CD4-positive, alpha-beta T cell treated with Interleukin-2 at 100 ng/mL for 4 hours (primary cell): ENCODE measurements at places on chromosomes 11 and 22.

DNA sequence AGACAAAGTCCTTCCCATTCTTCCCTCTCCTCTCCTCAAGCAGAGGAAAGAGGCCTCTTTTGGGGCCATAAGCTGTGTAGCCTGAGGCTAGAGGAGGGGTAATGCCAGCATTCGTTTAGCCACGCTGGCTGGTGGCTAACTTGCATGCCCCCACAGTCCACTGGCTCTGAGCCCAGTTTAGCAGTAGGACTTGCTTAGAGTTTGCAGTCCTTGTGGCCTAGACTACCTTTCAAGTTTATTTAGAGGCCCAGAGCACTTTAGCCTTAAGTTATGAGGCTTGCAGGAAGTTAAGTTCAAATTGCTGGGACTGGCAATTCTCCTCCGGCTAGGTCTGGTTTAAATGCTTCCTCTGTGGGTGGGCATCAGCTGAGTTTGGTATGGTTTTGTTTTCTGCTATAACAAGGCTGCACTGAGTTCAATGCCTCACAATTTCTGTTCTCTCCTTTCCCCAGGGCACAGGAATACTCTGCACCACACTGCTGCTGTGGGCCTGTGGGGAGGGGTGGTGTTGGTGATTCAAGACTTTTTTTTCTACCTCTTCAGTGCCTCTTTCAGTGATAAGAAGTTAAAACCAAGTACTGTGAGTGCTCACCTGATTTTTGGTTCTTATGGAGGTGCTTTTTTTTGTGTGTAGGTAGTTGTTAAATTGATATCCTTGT lies 281.0 kb upstream of the C11orf87 start:
- DNase-seq: no peak

DNA sequence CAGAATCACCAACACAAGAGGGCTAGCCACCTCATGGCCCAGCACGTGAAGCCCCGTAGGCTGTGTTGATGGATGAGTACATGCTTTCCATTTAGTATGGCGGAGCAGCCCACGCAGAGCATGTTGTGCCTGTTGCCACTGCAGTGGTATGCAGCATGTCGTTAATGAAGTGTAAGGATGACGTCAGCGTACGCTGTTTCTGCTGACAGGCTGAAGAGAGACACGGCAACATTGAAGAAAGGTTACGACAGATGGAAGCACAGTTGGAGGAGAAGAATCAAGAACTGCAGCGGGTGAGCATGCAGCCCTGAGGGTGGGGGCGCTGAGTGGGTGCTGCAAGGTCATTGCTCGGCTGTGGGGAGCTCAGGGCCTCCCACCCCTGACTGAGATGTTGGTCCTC lies 62.8 kb downstream of the PPFIA1 start:
- DNase-seq: no peak

GRCh38 chr11:46639197-46639839 lies 22.0 kb downstream of the ATG13 start:
- DNase-seq: no peak

DNA sequence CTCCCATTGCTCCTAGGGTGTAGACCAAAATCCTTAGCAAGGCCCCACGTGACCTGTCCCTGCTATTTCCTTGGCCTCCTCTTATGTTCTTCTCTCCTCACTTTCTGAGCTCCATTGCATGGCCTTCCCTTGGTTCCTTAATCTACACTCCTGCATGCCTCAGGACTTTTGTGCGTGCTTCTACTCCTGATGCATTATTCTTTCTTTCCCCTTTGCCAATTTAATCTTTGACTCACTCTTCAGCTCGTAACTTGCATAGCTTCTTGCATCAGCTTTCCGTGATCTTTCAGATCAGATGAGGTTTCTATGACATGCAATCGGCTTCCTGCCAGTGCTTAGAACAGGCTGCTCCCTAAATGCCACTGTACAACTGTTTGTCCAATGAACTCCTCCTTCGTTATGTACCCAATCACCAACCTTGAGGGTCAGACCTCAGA lies 261.6 kb upstream of the CADM1 start:
- no peak for DNase-seq

- DNase-seq: no peak
These were observed 15.5 kb downstream of the TSKU start for GRCh38 chr11:76798671-76799065.

DNA sequence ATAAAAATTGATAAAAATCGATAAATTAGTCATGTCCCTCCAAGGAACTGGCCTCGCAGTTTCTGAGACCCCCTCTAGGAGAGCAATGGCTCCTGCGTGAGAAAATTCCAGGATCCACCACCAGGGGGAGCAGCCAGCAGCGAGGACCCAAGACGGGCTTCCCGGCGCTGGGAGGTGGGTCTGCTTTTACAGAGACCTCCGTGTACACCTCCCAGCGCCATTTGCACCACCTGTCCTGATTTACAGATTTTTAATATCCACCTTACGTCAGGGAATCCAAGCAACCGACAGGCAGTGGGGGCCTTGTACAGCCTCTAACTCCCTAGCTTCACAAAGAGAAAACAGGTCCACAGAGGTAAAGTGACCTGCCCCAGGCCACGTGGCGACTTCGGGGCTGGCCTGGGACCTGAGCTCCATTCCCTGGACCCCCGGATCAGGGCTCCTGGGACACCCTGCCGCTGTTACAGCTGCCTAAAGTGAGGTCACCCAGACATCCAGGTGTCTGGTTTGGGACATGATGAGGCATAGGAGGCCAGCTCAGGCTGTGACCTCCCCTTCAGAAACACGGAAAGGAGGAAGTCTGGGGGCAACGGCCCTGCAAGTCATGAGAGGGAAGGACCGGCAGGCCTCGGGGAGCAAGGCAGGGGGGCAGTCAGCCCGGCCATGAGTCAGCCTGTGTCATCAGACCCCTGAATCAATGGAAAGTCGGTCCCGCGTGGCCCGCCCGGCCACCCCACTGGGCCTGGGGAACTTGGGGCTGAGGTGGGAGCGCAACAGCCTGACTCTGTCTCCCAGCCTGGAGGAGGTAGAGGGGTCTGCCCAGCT lies 3.5 kb downstream of the OSM start:
- DNase-seq: peak; percentile 78

DNA sequence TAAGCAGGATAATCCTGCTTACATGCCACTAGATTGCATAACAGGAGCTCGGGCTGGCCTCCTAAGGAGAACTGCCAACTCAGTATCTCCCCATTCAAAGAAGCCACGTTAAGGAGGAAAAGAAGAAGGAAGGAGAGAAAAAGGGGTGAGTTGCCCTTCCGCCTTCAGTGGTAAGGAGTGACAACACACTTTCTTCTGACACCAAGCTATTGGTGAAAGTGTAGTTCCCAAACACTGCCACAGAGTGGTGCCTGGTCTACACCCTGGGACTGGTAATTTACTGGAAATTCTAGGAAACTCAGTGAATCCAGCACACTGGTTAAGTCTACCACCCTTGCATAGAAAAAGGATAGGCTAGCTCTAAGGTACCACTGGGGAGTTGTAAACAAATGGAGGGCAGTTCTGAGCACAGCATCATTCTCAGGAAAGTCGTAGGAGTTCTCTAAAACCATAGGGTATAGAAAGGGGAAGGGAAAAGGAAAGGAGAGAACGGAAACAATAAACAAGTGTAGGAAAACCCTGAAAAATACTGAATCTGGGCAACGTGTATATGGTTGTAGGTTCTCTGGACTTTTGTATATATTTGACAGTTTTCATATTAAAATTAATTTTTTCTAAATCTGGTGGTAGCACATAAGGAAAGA lies 58.2 kb downstream of the RRAS2 start:
- peak; percentile 72 for DNase-seq

DNA sequence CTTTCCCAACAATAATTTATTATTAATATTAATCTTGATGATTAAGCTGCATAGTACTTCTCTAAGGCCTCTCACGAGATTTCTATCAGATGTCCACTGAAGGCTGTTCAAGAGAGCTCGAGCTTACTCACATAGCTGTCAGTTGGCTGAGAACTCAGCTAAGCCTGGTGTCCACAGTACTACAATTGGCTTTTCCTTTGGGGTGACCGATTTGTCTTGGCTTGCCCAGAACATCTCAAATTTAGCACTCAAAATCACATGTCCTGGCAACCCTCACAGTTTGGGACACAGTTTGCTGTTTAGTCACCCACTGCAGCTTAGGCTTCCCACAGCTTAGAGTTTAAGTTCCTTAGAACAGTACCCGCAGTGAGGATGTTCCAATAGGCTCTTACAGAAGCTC lies 96.5 kb downstream of the LUZP2 start:
- DNase-seq: no peak

GRCh38 chr11:15654451-15654850 lies 539.7 kb downstream of the INSC start:
- DNase-seq: no peak

DNA sequence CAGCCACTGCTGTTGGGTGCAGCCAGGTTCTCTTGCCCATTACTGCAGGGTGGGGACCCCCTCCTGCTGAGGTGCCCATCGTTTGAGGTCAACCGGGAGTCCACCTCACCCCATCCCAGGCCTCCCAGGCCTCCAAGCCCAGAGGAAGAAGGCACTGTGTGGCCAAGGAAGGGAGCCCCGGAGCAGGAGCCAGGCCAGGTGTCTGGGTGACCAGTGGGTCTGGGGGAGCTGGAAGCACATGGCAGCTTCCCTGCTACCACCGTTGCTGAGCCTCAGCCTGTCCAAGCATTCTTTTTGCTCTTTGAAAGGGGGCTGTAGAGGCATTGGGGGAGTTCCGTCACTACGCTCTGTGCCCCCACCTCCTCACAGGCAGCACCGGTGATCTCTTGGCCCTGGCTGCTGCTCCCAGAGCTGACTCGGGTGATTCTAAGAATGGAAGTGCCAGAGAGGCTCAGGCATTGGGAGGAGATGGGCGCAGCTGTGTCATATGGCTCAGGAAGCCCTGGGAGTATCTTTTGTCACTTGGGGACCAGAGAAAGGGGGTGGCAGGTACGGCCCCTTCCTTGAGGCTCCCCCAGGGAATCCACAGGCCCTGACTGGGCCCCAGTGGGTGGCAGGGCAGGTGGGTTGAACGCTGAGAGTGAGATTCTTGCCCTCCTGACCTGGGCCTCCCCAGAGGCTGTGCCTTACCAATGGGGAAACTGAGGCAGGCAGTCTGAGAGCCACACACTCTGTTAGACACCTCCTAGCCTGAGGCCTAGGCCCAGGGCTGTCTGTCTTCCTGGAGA lies 1.9 kb downstream of the SEPTIN5 start:
- no peak for DNase-seq

DNA sequence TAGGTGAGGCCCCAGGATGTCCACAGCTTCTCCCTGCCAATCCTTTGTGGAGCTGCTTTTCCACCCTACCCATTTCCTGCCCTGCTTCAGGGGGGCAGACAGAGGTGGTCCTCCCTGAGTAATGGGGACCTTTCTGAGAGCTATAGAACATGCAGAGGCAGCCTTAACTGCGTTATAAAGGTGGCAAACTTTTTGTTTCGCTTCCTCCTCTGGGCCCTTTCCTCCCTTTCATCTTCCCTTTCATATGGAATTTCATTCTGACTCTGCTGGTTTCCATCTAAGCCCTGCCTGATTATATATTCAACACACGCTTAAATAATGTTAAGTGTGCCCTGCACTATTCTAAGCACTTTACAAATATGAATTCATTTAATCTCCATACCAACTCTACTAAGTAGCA lies 169.3 kb upstream of the E2F8 start:
- no peak for DNase-seq

GRCh38 chr11:115548878-115549528 lies 44.8 kb upstream of the CADM1 start:
- no peak for DNase-seq

- no peak for DNase-seq
These were observed 26.4 kb upstream of the PPFIA1 start for GRCh38 chr11:70243912-70244652.

DNA sequence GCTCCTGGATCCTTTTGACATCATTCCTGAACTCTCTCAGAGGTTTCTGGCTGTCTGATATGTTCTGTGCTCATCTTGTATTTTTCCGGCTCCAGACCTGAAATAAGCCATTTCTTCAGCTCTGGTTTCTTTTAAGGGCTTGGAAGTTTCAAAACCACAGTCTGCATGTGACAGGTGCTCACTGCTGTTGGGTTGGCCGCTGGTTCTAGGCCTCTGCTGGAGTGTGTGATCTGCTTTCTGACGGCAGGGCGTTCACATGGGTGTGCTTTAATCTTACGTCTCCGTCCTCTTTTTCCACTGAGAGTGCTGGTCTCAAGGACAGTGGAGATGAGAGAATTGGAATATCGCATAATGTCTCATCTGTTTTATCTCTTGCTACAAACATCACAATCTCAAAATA lies 10.3 kb downstream of the ZBED4 start:
- no peak for DNase-seq

DNA sequence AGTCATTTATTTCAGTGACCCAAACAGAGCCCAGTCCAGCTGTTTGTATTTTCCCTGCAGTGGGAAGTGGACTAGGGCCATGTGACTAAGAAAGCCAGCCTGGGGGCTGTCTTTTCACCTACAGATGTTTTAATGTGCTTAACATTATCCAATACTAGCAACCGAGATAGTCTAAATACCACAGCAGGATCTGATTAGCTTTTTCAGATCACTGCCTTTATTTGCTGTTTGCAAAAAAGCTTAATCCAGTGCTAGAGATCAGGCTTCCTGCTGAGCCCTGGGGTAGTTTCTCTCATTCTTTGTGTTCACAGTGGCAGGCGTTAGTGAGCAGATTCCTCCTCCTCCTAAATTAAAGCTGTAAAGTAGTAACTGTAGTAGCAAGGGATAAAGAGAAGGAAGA lies 35.0 kb downstream of the ZC3H12C start:
- DNase-seq: no peak

DNA sequence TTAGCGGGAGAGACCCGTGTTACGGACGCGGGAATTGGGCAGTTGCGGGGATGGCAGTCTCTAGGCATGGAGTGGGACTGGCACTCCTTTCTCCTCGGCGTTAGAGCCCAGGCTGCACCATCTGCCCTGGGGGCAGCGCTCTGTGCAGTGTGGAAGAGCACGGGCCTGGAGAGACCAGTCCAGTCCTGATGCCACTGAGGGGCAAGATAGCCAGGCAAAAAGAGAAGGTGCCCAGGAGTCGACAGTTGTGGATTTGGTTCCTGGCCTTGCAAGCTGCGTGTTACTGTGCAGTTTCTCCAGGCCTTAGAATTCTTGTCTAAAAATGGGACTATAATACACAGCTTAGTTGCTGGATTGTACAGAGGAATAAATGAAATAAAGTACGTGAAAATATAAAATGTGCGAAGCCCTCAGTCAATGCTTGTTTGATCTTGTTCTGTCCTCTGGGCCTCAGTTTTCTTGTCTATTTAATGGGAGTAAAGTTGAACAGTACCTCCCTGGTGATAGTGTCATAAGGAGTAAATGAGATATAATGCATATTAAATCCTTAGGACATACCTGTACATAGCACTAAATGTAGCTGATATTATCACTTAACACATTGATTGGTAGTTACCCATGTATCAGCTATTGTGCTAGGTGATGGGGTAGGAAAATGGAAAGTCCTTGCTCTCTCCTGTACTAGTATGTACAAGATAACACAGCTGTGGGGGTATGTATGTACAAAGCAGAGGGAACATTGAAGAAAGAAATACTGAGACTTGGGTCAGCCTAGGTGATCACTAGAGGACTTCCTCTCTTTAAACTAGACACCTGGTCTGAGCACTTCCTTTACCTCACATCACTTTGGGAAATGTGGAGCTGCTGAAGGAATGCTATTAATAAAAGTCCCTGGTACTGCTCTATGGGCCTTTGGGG lies 1.2 kb downstream of the ATXN10 start:
- DNase-seq: no peak

GRCh38 chr11:11909727-11910126 lies 68.0 kb downstream of the USP47 start:
- DNase-seq: no peak

GRCh38 chr11:10375280-10375971 lies 70.6 kb downstream of the ADM start:
- no peak for DNase-seq
